ENCODE measurements at places on chromosomes 1 and 21.

DNA sequence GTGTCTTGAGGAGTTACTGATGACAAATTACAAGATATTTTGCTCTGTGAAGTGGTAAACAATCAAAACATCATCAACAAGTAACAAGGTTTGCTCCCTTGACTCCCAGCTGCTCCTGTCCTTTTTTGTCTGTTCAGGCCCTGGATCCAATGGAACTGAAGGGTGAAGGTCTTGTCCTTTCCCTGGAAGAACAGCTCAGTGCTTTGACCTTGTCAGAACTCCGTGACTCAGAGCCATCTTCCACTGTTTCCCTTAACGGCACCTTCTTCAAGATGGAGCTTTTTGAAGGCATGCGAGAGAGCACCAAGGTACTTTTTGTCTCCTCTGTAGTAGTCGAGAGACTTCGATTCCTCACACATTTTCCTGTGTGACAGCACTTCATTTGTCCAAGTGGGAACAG lies 29.0 kb downstream of the TRIM45 start:
- DNase-seq: no peak

DNA sequence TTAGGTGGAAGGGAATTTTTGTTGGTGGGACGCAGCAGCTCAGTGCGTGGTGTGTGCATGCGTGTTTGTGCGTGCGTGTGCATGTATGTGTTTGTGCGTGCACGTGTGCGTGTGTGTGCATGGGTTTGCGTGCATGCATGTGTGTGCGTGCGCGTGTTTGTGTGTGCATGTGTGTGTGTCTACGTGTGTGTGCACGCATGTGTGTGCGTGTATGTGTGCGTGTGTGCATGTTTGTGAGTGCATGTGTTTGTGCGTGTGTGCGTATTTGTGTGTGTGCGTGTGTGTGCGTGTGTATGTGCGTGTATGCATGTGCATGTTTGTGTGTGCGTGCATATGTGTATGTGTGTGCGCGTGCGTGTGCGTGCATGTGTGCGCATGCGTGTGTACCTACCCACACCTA lies 20.2 kb downstream of the ATP5PO start:
- no peak for DNase-seq

DNA sequence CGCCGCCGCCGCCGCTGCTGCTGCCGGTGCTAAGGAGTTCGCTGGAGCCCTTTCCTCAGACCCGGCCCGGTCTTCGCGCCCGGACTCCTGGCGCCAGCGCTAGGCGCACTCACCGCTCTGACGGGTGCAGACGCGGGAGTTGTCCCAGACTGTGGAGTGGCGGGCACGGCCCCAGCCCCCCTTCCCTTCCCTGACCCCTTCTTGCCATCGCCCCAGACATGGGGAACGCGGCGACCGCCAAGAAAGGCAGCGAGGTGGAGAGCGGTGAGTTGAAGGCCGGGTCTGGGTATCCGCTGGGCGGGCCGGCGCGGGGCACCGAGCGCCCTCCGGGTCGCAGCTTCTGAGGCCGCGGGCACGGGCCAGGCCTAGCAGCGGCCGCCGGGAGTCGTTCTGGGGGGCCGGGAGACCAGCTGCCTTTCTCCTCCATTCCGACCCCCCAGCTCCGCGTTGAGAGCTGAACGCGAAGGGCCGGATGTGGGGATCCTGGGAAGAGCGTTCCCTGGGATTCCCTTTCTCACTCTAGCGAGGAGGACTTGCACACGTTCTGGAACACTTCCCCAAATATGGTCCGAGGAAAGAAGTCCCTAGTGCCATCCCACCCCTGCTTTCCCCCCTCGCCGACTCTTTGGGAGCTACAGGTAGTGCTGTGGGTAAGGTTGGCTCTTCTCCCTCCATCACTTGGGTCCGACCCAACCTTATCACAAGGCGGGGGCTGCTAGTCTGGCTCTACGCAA lies 65.8 kb upstream of the PRKACB start:
- DNase-seq: no peak

DNA sequence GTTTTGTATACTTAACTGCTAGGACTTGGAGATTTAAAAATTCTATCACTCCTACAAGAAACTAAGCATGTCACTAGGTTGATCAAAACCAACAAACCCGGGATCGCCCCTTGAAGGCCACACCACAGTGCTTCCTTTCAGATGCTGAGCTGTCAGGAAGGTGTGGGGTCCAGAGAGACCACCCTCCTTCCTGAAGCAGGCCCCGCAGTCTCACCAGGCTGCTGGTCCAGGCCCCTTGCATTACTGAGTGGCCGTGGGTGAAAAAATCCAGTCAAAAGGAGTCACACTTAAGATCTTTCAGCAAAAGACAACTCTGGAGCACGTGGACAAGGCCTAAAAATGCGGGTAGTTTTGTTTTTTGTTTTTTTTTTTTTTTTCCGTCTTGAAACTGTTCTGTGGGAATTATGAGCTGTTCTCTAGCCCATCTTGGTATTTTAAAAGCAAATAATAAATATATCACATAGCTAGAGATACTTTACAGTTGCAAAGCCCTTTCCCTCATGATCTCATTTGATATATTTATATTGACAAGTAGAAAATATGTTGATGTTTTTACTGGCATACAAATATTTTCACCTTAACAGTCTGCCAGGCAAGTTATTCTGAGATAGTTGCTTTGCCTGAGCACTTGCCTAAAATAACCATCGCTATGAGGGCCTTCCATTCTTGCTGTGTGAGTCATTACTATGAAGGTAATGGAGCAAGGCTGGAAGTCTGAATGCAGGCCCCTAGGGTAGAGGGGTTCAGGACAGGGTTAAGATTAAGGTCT lies 73.1 kb upstream of the EDEM3 start:
- DNase-seq: no peak

DNA sequence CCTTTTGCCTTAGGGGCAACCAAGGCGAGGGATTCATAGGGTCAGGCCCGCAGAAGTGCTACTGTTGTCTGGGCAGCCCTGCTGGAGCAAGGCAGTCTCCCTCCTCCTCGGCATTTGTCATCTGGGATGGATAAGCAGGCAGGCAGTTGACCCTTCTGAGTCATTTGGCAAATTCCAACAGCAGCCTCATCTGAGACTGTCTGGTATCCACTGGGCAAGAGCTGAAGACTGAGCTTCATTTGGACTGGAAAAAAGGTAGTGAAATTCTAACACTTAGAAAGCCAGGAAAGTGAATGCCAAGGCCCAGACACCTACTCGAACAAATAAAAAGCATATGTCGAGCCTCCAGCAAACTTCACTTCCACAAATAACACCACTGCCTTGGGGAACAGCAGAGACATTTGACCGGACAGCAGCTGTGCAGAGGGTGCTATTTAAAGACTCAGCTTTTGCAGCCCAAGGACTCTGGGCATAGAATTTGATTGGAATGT lies 4.0 kb upstream of the ZBTB40 start:
- DNase-seq: no peak

DNA sequence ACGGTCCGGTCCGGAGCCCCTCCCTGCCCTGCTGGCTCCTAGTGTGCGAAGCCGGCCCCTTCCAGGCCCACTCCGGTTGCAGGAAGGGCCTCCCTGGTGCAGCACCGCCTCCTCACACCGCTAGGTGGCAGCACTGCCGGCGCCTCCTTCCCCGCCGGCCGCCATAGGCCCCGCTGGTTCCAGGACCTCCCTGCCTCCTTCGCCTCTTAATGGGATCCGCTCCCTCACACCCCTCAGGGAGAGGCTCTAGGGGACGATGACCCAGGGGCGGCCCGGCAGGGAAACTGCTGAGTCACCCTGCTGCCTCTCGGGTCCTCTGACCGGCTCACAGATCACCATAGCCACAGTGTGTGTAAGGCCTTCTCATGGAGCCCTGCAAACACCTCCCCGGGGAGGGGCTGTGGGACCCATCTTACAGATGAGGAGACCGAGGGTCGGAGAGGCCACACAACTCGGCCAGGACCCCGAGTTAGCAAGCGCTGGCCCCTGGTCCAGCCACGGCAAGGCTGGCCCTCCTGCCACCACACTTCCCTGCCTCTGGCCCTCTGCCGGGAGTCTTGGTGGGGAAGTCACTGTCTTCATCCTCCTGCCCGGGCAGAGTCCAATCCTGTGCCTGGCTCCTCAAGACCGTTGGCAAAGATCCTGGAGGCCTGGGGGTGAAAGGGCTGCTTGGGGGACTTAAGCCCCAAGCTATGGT lies 1.6 kb upstream of the AJAP1 start:
- peak; percentile 18 for DNase-seq

Measured in activated CD4-positive, CD25-positive, alpha-beta regulatory T cell (primary cell).